NCI-H2029 (cell line): ENCODE measurements at places on chromosomes 12 and 14.

DNA sequence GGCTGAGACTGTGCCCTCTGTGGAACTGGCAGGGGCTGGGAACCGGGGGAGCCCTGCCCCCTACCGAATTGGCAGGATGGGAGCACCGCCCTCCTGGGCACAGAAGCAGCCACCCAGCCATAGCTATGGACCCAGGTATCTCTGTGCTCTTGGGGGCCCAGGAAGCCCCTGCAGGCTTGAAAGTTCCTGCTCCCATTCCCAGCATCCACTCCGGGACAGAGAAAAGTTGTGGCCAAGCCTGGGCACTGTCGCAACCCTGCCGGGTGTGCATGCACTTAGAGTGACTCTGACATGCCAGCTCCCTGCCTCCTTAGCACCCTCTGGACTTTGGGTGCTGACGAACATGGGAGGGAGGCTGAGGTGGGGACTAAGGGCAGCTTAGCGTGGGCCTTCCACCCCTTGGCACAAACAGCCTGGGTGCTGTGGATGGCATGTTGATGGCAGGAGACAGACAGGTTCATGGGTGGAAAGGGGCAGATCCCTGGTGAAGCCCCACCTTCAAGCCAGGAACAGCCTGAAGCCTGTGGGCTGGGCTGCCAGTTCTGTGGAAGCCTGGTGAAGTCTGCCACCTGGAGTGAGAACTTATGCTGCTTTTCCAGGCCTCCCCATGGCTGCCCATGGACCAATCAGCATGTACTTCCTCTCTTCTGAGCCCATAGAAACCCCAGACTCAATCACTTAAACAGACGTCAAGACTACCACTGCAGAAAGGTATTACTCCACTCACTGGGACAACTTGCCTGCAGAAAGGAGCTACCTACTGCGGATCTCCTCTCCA is 279.0 kb downstream of the ATXN7L3B start:
- no peak for DNase-seq

- DNase-seq, result peak; percentile 83
These were observed 48.7 kb upstream of the CDKN3 start for GRCh38 chr14:54348001-54348611.

GRCh38 chr14:69955855-69956845 is 76.9 kb downstream of the SMOC1 start:
- no peak for DNase-seq

DNA sequence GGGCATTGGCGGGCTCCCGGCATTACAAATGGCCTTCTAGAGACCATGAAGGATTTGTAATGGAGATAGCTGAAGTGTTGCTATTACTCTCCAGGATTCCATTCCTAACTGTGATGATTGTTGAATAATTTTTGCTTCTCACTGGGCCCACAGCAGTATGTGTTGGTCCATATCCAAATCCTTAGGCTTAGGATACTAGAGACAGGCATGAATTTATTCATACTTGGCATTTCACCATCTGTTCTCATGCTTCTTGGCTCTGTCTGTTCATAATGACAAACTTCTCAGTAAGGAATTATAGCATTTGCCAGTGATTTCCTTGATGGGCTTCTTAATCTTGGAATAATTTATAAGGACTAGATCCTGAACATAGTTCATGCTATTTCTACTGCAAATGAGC is 832.9 kb downstream of the C12orf50 start:
- DNase-seq, result no peak

DNA sequence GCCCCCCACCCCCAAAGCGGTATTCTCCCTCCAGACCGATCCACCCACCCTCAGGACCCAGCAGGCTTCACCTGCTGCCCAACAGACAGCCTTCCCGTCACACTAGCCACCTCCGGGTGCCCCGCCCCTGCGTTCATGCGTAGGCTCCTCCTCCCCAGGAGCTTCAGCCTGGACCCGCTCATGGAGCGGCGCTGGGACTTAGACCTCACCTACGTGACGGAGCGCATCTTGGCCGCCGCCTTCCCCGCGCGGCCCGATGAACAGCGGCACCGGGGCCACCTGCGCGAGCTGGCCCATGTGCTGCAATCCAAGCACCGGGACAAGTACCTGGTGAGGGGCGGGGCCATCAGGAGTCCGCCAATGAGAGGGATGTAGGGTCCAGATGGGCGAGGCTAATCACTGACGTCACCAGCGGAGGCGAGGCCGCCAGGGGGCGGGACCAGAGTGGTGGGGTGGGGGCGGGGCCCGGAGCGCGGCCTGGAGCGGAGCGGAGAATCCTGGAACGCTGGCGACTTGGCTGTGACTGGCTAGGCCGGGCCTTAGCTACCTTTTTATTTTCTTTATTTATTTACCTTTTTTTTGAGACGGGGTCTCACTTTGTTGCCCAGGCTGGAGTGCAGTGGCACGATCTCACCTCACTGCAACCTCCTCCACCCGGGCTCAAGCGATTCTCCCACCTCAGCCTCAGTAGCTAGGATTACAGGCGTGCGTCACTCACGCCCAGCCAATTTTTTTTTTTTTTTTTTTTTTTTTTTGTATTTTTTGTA is 4.4 kb downstream of the TNS2 start:
- DNase-seq, result peak; percentile 97

DNA sequence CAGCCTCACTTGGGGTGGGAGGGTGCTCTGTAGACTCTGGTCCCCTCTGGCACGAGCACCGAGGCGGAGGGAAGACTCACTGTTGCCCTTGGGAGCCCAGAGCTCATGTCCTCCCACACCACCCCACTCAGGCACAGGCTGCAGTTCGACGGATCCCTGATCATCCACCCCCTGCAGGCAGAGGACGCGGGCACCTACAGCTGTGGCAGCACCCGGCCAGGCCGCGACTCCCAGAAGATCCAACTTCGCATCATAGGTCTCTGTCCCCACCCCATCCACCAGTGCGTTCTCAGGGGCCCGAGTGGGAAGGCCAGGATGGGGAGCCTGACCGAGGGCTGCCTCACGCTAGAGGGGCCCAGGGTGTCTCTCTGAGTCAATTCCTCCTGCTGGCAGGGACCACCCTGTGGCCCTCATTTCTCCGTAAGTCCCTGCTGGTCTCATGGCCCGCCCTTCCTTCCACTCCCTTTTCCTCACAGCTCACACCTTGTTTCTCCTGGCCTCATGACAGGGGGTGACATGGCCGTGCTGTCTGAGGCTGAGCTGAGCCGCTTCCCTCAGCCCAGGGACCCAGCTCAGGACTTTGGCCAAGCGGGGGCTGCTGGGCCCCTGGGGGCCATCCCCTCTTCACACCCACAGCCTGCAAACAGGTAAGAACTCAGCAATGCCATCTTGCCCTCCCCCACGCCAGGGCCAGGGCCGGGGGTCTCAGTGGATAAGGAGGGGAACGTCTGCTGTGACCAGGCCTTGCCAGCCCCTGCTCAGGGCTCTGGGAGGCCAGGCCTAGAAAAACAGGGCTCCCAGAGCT is 27.0 kb downstream of the PAPLN start:
- DNase-seq, result no peak

- DNase-seq, result no peak
These were observed 578.5 kb downstream of the ALG10 start for GRCh38 chr12:34600592-34601462.

DNA sequence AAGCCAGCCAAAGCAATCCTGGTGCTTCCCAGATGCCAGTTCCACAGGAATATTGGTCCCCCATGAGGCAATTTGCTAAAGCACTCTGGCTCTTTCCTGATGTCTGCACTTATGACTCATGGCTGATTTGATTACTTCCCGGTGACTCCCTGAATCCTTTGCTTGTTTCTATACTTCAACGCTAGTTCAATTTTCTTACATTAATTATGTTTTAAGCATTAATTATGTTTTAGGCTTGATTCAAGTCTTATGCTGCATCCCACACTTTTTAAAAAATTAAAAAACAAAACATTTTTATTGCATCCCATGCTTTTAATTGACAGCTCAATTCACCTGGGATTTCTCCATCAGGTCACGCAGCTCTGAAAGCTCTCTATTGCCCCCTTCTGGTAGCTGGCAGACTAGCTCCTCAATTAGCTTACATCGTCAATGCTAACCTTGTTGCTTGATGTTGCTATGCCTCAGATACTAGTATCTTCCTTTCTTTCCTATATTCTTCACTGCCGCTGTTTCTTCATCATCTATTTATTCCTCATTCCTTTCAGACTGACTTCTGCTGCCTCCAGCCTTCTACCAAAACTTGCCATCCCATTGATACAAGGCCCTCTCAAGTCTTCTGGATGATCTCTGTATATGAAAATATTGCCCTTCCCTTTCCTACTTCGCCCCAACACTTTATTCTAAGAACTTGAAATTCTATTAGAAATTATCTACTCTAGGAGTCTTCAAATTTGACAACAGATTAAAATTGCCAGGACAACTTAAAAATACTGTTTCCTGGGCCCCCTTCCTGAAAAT is 32.0 kb downstream of the TSHR start:
- DNase-seq, result peak; percentile 20

DNA sequence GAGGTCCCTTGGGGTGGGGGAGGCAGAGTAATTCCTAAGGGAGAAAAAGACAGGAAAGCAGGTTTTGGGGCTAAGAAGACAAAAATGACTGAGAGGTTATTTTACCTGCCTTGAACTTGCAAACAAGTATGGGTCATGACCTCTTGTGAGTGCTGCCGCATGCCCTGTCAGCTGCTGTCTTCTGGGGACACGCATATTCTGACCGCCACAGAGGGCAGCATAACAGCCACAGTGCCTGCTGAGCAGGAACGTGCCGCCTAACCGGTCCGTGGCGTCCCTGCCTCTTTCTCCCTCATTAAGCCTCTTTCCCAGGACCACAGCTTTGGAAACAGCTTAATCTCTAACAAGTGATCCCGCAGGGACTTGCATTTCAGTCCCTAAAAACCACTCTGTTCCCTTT is 51.3 kb upstream of the KCNA1 start:
- no peak for DNase-seq

GRCh38 chr14:32129124-32129523 is 52.0 kb downstream of the ARHGAP5 start:
- no peak for DNase-seq

DNA sequence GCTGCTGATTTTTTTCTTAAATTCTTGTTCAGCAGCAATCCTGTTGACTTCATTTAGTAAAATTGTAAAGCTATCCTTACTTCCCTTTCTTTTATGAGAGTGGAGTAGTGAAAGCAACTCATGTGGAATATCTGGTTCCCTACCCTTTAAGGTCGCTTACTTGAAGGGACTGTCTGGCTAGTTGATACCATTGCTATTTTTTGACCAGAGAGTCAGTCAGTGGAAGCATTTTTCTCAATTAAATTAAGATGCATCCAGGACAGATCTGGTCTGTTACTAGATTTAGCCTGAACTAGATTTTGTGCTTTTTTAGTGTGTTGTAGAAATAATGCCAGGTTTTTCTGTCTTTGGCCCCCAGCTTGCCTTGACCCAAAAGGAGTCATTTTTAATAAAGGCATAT is 18.0 kb downstream of the TTC8 start:
- DNase-seq, result no peak

GRCh38 chr14:73744175-73744867 is 30.1 kb upstream of the PNMA1 start:
- DNase-seq, result no peak
